ENCODE measurements at places on chromosomes 2 and 18.

DNA sequence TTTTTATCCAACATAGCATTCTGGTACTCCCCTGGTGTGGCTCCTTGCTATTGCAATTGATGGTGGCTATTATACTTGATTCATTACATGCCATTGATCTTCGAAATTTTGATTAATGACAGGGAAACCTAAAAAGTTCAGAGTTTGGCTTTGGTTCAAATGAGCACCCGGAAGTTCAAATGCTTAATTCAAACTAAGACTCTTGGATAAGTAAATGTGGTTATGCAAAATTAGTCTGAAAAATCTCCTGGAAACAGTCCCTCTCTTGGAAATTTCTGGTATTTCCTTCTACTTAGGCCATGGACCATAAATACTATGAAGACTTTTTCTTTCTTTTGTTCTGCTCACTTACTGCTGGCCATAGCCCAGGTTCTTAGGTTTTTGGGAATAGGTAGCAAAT lies 65.3 kb upstream of the SMIM21 start:
- no peak for DNase-seq

- DNase-seq: no peak
Measured at GRCh38 chr2:74816540-74817303, 17.2 kb upstream of the HK2 start.

DNA sequence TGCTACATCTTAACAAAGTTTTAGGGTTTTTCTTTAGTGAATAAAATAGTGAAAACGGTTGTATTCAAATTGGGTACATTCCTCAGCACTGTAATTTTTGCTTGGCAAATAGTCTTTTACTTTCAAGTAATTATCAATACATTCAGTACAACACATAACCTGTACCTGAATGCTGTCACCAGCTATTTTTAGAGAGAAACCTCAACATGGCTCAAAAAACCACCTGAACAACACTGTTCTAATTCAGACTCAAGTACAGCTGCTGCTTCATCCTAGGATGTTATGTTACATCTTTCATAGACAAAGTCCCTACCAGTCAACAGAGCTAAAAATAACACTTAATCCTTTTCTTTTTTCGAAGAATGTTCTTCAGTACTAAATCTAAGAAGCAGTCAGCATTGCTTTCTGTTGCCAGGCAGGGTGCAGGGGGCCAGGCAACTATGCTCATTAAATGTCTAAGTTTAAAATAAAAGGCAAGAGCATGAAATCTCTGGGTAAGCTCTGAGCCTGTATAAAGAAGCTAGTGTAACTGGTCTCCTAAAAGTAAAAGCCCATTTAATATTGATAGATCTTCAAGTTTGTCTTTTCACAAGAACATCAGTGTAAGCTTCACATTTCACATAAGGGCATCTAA lies 20.5 kb downstream of the PDIA6 start:
- DNase-seq: no peak

- DNase-seq: no peak
Measured at GRCh38 chr2:95384854-95385569, 17.5 kb upstream of the FAHD2A start.

- DNase-seq: no peak
Measured at GRCh38 chr2:12176623-12177454, 430.4 kb downstream of the LPIN1 start.

DNA sequence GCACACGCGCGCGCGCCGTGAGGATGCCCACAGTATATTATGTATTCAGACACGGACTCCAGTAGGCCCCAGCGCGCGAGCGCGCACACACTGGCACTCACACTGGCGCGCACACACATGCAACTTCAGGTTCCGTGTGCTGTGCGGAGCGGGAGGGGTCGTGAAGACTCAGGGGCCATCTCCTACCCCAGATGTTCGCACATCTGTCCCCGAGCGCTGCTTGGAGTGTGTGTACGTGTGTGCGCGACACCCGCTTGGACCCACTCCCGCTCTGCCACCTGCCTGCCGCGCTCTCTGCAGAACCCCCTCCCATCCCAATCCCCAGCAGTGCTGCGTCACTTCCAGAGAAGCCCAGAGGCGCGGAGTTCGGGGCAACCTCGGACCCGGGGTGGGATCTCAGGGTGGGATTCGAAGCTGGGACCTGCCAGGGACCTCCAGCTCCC lies 2.6 kb downstream of the NRP2 start:
- DNase-seq: no peak

DNA sequence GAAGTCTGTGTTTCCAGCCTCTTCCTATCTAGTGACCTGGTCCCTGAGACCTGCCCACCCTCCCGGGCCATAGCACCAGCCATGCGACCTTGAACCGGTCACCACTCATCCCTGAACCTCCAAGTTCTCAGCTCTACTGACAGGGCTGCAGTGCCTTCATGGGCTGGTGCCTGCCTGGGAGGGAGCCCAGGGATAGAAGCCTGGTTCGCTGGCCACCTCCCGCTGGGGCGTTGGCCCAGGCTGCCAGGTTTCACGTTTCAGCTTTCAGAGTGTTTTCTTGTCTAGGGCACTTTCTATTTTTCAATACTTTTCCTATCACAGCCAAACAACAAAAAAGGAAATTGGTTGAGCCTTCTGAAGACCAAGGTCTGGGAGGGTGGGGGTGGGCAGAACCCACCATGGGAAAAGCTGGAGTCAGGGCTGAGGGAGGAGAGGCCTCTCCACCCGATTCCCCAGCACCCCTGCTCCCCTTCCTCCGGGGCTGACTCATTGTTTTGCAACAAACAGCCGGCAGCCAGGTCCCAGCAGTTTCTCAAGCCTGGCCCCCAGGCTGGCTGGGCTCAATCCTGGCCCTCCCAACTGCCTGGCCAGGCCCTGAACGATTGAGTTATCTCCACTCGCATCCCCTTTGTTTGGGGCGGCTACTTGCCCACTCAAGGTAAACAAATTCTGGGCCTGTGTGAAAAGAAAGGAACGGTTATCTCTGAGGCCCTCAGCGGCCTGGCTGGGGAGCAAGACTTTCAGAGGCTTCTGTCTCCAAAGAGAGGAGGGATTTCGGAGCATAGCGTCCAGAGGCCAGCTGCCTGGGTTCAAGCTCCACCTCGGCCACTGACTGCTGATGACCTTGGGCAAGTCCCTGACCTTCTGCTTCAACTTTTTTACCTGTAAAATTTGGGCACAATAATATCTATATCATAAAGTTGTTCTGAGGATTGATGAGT lies 47.5 kb downstream of the ZFP36L2 start:
- no peak for DNase-seq

- no peak for DNase-seq
Measured at GRCh38 chr2:16553226-16553625, 112.4 kb downstream of the CYRIA start.

GRCh38 chr2:135585586-135585985 lies 54.3 kb downstream of the R3HDM1 start:
- DNase-seq: no peak

GRCh38 chr18:26635466-26635865 lies 87.1 kb upstream of the KCTD1 start:
- no peak for DNase-seq

GRCh38 chr2:45968946-45969584 lies 317.6 kb downstream of the PRKCE start:
- no peak for DNase-seq

- DNase-seq: no peak
Measured at GRCh38 chr2:241254904-241255351, 60.5 kb downstream of the HDLBP start.

All from right renal pelvis (tissue), 4 donors.